ENCODE measurements at places on chromosomes 12 and 14.
A peak's percentile ranks its signal among the peaks of the same experiment; 100 is the strongest.

DNA sequence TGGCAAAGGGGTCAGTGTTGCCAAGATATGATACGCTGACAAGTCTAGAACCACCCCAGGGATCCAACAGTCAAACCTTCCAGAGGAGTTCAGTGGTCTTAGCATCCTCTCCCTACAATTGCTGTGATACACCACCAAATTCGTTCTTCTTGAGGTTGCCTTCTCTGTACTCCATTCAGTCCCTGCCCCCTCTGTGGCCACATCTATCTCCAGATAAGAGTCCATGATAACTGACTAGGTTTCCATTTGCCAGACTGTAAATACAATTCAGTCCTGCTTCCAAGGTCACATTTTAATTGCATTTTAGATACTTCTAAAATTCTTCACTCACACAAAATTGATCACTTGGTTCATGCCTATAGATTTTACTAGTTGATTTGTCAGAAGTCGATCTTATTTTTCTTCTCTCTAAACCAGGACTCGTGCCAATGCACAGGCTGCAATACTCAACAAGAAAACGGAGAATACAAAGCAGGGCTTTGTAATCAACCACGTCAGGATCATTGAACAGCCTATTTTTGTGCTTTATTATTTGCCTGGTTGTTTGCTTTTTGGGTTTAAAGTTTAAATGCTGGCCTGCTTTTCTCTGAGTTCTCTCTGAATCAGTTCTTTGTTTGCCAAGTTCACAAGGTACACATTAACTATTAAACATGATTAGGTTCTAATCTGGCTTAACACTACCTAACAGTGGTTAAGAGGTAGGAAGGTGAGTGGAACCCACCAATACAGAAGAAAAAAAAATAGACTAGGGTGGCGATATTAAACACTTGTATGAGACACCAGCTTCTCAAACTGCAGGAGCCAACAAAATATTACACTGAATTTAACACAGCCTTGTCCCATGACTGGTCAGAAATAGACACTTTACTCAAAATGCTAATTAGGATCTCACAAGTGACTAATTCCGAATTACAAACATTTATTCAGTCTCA, 5.3 kb upstream of the TSPAN8 start:
- DNase-seq, result no peak

- no peak for DNase-seq
Measured at GRCh38 chr14:102316338-102316742, 3.2 kb upstream of the ZNF839 start.

GRCh38 chr14:26180221-26180620, 417.6 kb downstream of the NOVA1 start:
- DNase-seq, result peak; percentile 25

GRCh38 chr12:96228566-96229248, 34.5 kb downstream of the ELK3 start:
- no peak for DNase-seq

GRCh38 chr14:83455561-83455960, 1921.9 kb upstream of the SEL1L start:
- no peak for DNase-seq

DNA sequence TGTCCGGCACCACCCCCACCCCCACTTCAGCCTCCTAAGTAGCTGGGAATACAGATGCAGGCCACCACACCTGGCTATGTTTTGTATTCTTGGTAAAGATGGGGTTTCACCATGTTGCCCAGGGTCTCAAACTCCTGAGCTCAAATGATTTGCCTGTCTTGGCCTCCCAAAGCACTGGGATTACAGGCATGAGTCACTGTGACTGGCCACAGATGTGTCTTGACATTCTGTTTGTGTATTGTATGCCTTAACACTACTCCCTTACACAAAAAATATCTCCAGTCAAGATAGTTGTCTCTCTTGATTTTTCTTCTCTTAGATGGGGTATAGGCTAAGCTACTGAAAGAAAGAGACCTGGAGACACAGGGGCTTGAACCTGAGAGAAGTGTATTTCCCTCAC, 17.6 kb downstream of the CLEC14A start:
- no peak for DNase-seq

DNA sequence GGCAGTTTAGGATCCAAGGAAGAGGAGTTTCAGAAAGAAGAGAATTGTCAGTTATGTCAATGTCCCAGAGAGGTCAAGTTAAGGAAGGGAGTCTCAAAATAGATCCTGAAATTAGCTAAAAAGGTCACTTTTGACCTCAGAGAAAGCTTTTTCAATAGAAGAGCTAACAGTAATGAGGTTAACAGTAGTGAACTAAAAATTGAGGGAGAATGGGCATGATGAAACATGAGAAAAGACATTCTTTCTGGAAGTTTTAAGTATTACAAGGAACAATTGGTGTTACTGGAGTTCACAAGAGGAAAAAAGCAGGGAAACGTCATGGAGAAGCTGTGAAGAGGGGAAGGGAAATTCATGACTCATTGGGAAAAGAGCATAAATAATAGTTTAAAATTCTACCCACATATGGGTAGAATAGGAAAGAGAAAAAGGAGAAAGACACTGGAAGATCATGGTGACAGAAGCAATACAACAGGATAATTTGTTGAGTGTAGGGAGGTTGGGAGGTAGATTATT, 381.2 kb upstream of the FAR2 start:
- no peak for DNase-seq

- DNase-seq, result no peak
Measured at GRCh38 chr14:98958632-98959031, 313.4 kb downstream of the BCL11B start.

DNA sequence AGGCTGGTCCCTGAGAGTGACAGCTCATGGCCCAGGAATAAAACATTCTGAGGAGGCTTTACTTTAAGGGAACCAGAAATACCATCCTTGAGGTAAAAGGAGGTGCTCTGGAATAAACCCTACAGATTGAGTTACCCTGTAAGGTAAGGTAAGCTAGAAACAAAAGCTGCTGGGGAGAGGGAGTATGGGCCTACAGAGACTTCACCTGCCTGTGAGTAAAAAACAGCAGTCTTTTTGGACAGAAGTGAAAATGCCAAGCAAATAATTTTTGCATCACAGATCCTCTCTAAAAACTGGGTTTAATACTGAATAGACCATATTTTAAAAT, 41.2 kb downstream of the CORO1C start:
- no peak for DNase-seq

DNA sequence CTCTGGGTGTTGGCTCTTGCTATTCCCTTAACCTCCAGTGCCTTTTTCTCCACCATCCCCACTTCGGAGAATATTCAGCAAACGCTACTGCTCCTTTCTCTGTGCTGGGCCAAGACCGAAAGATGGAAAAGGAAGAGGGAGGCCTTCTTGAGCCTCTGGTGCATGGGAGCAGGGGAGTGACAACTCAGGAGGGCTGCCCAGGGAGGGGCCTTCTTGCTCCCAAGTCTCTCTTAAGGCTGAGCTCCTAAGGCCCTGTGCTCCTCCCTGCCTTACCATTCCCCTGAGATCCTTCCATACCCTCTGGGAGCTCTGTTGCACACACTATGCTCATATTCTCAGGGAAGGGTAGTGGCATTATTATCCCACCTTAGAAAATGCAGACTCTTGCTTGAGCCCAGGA, 34.9 kb downstream of the SH2B3 start:
- DNase-seq, result no peak

DNA sequence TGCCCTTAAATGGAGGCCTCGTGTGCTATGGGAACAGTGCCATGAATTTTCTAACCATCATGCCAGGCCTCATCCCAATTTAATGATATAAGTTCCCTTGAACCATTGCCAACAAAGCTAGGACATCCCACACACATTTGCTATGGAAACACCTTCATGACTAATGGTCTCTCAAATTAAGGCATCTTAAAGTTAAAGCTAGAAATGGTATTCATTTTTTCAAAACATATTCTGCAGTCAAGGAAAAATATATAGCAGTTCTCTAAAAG, 117.3 kb downstream of the BTG1 start:
- no peak for DNase-seq

GRCh38 chr14:37591311-37591940, 3.6 kb downstream of the FOXA1 start:
- DNase-seq, result no peak

GRCh38 chr12:953776-954175, 4.3 kb upstream of the RAD52 start:
- no peak for DNase-seq

- DNase-seq, result peak; percentile 58
Measured at GRCh38 chr14:63203618-63204406, 431 bp upstream of the RHOJ start.

DNA sequence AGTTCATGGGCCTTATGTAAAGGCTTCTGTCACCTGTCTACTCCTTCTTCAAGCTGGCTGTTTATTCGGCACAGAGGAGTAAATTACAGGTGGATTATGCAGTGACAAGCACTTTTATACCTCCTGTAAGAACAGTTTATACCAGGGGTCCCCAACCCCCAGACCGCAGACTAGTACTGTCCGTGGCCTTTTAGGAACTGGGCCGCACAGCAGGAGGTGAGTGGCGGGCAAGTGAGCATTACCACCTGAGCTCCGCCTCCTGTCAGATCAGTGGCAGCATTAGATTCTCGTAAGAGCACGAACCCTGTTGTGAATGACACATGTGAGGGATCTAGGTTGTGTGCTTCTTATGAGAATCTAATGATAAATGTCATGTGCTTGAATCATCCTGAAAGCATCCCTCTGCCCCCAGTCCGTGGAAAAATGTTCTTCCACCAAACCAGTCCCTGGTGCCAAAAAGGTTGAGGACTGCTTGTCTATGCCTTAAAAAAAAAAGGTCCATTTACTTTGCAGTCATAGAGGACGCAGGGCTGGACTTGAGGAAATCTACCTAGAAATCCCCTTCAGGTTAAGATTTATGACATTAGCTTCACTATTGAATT, 78.8 kb downstream of the ETV6 start:
- no peak for DNase-seq

- DNase-seq, result no peak
Measured at GRCh38 chr12:109770861-109771670, 57.4 kb downstream of the FAM222A start.

DNA sequence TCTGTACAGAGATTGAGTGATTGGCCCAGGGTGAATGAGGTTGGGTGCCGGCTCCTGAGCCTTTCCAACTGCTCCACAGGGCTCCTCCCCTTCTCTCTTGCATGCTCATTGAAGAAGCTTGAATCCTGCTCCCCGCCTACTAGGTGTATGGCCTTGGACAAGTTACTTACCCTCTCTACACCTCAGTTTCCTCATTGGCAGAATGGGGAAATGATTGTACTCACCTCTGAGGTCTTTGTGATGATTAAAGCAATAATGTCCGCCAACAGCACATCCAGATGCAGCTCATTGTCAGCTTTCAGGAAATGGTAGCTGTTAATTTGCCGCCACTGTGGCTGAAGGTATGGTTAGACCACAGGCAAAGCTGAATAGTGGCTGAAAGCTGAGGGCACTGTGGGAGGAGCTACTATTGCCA, 174.1 kb downstream of the CRADD start:
- no peak for DNase-seq

- no peak for DNase-seq
Measured at GRCh38 chr14:90777358-90777757, 38.9 kb downstream of the TTC7B start.

- no peak for DNase-seq
Measured at GRCh38 chr12:127542391-127542790, 724.6 kb upstream of the TMEM132C start.

DNA sequence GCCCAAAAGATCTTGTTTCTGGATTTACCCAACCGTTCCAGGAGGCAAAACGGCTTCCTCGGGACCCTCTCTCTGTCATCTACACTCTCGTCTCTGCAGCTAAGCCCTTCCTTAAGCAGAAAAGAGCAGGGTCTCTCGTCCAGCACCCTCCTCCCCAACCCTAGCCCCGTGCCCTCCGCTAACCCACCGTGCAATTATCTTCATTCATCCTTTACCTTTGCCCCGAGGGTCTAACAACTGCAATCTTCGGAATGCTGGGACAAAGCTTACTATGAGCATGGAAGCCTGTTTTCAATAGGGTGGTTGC, 276 bp upstream of the BMAL2 start:
- no peak for DNase-seq

GRCh38 chr14:74207943-74208342, 31.3 kb upstream of the VSX2 start:
- DNase-seq, result no peak

DNA sequence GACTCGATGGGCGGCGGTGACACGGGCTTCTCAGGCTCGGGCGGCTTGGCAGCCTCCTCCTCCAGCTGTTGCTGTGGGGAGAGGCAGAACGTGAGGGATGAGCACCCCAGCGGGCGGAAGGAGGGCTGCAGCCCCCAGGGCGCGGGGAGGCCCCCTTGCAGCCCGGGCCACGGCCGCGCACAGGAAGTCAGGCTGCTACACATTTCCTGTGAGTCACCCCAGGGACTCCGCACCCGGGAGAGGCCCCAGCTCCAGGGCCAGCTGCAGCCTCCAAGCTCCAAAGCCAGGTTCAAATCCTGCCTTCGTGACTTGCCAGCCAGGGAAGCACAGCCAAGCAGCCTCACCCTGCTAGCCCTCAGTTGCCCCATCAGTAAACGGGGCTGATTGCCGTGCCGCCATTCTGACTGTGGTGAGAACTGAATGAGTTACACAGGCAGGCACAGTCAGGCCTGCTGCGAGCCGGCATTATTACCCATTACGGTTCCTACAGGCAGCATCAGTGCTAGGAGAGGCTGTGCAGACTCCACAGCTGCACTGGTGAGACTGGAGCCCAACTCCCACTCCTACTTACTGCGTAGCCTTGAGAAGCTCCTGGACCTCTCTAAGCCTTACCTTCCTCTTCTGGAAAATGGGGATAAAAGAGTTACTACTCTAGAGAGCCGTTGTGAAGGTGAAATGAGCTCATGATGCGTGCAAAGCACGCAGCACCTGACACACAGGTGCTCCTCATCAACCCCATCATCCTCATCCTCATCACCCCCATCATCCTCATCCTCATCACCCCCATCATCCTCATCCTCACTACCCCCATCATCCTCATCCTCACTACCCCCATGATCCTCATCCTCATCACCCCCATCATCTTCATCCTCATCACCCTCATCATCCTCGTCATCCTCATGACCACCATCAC, 100.9 kb downstream of the NCOR2 start:
- no peak for DNase-seq

GRCh38 chr12:43957732-43958372, 122.0 kb downstream of the TMEM117 start:
- no peak for DNase-seq

GRCh38 chr12:95625012-95625411, 73.7 kb upstream of the USP44 start:
- DNase-seq, result no peak

GRCh38 chr14:102320033-102320660, 601 bp downstream of the ZNF839 start:
- no peak for DNase-seq

GRCh38 chr14:68722968-68723566, 69.8 kb downstream of the ZFP36L1 start:
- no peak for DNase-seq

GRCh38 chr14:76810525-76810924, 2.2 kb downstream of the ANGEL1 start:
- DNase-seq, result no peak

GRCh38 chr12:4270831-4271716, 2.5 kb upstream of the CCND2 start:
- no peak for DNase-seq

DNA sequence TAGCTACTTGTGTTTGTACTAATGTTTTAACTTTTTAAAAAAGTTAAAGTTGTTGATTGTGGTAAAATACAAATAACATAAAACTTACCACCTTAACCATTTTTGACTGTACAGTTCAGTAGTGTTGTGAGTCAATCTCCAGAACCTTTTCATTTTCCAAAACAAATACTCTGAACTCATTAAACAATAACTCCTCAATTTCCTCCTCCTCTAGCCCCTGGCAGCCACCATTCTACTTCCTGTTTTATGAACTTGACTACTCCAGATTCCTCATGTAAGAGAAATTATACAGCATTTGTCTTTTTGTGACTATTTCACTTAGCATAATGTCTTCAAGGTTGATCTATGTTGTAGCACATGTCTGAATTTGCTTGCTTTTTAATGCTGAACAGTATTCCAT, 299.1 kb upstream of the AMIGO2 start:
- no peak for DNase-seq
